Endodermal cell (in vitro differentiated cells): ENCODE measurements at places on chromosomes 1 and 21. TPM values are rescaled to one million over a fixed set of nuclear protein-coding genes. Genes with fewer than 3 reads are reported as not detected.

- DNase-seq, result no peak
Observed at GRCh38 chr1:77415579-77415978, 133.8 kb downstream of the AK5 start.

CSTB gene
- total RNA-seq, result 50.0 and 55.5 TPM in 2 replicates

DNA sequence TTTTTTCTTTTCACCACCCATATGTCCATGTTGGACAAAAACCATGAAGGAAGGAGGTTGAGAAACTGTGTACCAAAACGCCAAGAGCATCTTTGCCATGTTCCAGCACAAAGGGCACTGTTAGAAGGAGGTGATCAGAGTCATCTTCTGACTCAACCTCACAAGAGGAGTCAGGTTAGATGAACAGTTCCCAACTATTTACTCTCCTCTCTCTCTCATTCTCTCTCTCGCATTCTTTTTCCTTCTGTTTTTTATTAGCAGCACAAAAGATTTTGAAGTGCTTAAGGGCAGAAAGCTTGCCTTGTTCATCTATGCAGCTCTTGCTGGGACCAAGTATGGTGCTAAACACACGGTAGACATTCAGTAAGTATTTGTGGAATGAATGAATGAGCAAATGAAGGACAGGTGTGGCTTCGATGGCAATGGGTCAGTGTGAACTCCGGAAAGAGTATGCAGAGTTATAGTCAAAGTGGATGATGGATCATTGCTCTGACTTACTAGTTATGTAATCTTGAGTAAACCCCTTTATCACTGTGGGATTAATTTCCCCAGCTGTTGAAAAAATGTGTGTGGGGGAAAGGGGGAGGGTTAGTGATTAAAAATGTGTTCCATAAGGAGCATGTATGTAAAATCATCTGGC, 33.9 kb downstream of the DDR2 start:
- no peak for DNase-seq

- DNase-seq, result peak; percentile 57
Observed at GRCh38 chr1:9942399-9942938, 722 bp downstream of the LZIC start.

DNA sequence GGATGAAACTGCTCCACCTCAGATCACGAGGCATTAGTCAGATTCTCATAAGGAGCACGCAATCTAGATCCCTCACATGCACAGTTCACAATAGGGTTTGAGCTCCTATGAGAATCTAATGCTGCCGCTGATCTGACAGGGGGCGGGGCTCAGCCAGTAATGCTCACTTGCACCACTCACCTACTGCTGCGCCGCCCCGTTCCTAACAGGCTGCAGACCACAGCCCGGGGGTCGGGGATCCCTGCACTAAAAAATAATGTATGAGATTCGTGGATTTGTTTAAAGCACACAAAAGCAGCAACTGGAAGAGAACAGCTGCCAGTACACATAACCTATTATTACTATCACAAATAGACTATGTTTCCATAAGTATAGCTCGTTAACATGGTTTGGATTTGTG, 72.9 kb downstream of the HLCS start:
- DNase-seq, result no peak
